ENCODE measurements at places on chromosomes 7 and 10.

- peak; percentile 35 for DNase-seq
Observed at GRCh38 chr7:30412782-30413504, 65.6 kb downstream of the NOD1 start.

DNA sequence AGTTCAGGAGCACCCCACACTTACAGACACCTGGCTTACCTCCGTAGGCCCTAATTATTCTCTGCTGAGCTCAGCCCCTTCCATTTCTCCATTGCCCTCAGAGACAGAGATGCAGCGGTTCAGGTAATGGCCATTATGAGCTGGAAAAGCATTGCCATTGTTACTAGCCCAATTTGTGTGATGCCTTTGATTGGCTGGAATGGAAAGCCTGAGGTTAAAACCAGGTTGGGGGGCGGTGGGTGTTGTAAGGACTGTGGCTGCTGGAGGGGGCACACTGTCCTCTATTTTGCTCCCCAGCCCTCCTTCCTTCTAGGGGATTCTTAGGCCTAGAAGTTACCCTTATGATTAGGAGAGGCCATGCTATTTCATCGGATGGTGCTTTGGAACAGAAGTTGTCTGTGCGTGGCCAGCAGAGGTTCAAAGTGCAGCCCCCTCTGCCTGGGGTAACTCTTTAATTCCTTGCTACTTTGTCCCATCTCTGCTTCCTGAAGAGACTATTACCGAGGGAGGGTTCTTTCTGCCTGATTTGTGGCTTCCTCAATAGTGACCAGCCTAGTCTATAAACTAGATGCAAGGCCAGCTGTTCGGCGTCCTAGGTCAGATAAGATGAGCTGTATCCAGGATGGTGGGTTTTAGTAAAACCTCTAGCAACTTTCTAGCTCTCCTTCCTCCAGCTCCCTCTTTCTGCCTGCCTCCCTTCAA lies 14.2 kb upstream of the ACSL5 start:
- DNase-seq, result no peak

DNA sequence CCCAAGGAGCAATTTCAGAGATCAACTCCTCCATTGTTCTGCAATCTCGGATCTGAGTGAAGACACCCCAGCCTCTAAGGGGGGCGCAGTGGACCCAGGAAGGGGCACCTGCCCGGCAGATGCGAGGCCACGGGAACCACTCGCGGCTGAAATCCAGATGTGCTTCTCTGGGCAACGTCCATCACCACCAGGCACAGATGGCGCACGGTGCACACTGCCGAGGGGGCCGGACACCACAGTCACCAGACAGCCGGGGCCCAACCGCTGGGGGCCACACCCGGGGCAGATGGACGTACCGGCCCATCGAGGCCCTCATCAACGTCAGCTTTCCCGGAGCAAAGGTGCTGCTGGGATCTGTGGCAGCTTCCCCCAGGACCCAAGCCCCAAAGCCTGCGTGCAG lies 16.9 kb upstream of the ADGRA1 start:
- no peak for DNase-seq

GRCh38 chr10:14384116-14384730 lies 53.5 kb upstream of the FRMD4A start:
- no peak for DNase-seq

DNA sequence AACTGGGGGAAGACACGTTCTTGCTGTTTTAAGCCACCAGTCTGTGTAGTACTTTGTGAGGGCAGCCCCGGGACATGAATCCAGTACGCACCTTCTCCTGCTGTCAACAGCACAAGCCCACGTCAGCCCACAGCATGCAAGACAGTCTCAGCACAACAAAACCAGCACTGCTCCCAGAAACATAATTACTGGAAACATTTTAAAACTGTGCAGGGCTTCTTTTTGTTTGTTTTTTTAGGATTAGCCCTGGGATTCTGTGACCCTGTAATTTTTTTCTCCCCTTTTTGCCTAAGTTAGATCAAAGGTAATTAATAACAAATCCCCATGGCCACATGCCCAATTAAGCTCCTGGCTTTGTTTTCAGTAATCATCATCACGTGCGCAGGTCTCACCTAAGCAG lies 87.5 kb downstream of the VOPP1 start:
- no peak for DNase-seq

DNA sequence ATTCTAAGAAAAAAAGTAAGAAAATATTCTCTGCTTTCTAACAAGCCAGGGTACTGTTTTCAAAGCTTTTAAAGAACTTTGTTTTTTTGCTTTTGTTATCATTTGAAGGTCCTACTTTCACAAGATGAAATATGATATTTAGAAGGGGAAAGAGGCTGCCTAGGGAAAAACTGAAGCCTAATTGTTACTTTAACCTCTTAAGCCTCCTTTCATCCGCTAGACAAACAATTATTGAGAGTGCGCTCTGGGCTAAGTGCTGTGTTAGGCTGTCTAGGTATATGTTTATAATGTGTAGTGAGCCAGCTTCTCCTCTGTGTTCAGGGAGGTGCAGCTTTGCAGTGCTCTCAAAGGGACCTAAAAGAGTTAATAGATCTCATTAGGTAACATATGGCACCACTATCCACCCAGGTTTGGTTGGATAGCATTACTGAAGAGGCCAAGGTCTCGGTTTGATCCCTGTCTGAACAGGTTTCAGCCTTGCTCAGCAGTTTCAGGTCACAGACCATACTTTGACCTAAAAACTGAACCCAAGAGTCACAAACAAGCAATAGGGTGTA lies 17.9 kb downstream of the PDK4 start:
- no peak for DNase-seq

DNA sequence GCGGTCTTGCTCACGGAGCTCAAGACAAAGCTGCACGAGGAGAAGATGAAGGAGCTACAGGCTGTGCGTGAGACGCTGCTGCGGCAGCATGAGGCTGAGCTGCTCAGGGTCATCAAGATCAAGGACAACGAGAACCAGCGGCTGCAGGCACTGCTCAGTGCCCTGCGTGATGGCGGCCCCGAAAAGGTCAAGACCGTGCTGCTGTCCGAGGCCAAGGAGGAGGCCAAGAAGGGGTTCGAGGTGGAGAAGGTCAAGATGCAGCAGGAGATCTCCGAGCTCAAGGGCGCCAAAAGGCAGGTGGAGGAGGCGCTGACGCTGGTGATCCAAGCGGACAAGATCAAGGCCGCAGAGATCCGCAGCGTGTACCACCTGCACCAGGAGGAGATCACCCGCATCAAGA lies 51.4 kb downstream of the JAKMIP3 start:
- DNase-seq, result no peak

GRCh38 chr10:108582387-108582786 lies 1340.9 kb downstream of the XPNPEP1 start:
- no peak for DNase-seq

- DNase-seq, result peak; percentile 85
Observed at GRCh38 chr10:102450374-102451104, 804 bp downstream of the C10orf95 start.

DNA sequence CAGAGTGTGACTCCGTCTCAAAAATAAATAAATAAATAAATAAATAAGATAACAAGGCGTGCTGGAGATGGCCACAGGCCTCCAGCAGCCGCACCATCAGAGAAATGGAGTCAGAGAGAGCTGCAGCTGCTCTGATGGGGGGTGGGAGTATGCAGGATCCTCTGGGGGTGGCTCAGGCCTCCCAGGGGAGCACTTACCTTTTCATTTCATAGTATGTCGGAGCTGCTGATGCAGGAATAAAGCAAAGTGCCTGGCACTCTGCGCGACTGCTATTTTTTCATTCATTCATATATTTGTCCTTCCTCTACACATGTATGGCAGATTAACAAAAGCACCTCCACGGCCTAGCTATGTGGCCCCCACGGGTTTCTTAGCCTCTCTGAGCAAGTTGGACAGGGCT lies 175.9 kb downstream of the CUX1 start:
- no peak for DNase-seq

- DNase-seq, result no peak
Observed at GRCh38 chr10:95742485-95742884, 13.5 kb upstream of the ENTPD1 start.

- no peak for DNase-seq
Observed at GRCh38 chr10:100319707-100320402, 10.2 kb downstream of the PKD2L1 start.

- DNase-seq, result no peak
Observed at GRCh38 chr10:126397640-126398382, 9.5 kb upstream of the ADAM12 start.

GRCh38 chr10:11874568-11875493 lies 51.7 kb downstream of the PROSER2 start:
- DNase-seq, result peak; percentile 90

- DNase-seq, result no peak
Observed at GRCh38 chr7:33591490-33591889, 313.8 kb upstream of the BMPER start.

DNA sequence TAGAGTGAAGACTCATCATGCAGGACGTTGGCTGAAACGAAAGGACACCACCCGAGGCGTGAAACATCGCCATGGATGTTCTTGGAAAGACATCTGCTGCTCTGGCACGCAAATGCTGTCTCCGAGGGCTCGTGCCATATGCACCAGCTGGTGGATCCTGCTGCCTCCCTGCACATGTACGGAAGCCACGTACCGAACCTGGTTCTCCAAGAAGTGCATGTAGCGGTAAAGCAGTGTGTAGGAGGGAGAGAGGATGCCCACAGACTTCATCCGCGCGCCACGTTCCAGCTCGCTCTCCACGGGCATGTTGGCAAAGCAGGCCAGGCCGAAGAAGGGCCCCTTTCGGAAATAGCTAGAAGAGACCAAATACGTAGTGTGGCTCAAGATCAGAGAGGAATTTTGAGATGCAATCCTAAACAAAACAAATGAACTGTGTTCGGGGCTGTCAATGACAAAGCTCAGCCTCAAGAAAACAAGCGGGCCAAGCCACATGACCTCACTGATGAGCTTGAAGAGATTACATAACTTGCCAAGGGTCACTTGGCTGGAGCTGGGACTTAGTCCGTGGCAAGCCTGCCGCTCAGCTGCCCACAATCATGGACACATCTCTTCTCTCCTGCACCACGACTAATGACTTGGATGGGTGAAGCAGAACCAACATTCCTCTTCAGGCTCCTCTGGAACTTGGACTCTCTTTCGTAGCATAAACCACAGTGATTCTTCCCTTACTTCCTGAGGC lies 16.5 kb downstream of the DENND11 start:
- no peak for DNase-seq

- DNase-seq, result no peak
Observed at GRCh38 chr7:47669178-47669891, 87.4 kb upstream of the TNS3 start.

- no peak for DNase-seq
Observed at GRCh38 chr10:14456870-14457266, 126.1 kb upstream of the FRMD4A start.

DNA sequence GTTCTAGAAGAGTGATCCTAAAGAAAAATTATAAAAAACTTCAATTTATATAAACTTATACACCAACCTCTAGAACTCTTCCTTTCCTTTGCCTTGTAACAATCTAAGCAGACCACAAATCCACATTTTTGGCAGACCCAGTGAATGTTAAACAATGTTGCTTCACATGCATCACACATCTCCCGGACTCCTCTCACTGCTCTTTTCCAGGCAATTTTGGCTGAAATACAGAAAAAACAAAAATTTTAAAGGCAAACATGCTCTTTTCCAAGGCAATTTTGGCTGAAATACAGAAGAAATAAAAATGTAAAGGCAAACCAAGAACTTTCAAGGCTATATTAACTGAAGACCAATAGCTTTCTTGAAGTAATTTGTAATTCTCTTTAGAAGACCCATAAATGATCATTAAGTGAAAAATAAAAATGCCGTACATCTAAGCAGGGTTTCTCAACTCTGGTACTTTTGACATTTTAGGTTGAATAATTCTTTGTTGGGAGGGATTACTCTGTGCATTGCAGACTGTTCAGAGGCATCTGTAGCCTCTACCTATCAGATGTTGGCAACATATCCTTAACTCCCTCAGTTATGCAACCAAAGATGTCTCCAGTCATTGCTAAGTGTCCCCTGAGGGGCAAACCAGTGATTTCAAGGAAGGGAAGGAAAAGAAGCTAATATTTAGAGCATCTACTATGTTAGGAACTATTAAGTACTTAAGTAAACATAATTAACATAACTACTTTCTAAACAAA lies 64.4 kb downstream of the NRBF2 start:
- no peak for DNase-seq

DNA sequence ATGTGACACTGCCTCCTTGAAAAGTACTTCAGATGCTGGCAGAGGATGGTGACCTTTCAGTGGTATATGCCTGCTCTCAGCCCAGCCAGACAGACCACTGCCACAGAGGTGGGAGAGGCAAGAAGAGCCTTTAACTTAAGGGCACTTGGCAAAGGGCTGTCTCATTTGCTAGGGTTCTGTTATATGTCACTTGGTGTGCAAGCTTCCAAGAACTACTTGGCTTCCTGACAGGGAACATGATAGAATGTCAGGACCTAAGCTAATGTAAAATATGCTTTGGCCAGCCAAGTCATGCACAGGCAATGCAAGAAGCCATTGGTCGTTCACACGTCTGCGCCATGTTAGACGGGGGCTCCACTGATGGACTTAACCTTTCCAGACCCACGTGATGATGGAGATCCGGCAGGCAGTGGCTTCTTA lies 54.7 kb downstream of the RBM20 start:
- no peak for DNase-seq

- DNase-seq, result no peak
Observed at GRCh38 chr7:70208236-70209063, 610.2 kb downstream of the AUTS2 start.

DNA sequence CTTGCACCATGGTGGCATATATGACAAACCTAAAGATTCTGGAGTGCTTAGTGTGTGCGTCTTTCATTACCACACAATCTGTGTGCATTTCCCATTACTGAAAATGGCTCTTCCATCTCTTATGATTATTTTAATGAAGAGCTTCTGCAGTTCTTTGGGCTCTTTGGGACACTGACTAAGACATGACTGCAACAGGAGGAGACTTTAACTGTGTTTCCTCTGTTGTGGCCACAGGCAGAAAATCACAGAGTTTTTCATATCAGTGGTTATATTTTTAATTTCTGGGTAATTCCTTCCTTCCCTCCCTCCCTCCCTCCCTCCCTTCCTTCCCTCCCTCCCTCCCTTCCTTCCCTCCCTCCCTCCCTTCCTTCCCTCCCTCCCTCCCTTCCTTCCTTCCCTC lies 58.1 kb downstream of the WNT2 start:
- DNase-seq, result no peak

- DNase-seq, result no peak
Observed at GRCh38 chr10:50299948-50300669, 48.8 kb upstream of the ASAH2 start.

DNA sequence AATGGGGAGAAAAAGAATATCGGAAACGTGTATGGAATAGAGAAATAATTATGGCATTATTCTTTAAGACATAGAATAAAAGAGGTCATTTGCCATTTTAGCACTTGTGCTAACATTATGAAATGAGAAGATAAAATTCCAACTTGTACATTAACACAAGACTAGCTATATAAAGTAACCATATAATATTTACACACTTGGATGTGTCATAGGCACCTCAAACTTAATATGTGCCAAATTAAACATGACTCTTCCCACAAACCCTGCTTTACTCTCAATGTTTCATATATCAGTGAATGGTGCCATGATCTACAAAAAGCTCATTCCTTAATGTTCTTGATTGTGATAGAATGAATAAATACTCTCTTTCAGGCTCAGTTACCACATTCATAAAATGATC lies 4.1 kb upstream of the MINDY3 start:
- DNase-seq, result no peak
